ENCODE measurements at places on chromosomes 4 and X.

- DNase-seq = no peak
Measured at GRCh38 chr4:139329665-139330200, 27.5 kb upstream of the NDUFC1 start.

- DNase-seq = no peak
Measured at GRCh38 chrX:68832101-68832416, 3.2 kb downstream of the EFNB1 start.

- no peak for DNase-seq
Measured at GRCh38 chr4:88963817-88964216, 93.2 kb downstream of the FAM13A start.

DNA sequence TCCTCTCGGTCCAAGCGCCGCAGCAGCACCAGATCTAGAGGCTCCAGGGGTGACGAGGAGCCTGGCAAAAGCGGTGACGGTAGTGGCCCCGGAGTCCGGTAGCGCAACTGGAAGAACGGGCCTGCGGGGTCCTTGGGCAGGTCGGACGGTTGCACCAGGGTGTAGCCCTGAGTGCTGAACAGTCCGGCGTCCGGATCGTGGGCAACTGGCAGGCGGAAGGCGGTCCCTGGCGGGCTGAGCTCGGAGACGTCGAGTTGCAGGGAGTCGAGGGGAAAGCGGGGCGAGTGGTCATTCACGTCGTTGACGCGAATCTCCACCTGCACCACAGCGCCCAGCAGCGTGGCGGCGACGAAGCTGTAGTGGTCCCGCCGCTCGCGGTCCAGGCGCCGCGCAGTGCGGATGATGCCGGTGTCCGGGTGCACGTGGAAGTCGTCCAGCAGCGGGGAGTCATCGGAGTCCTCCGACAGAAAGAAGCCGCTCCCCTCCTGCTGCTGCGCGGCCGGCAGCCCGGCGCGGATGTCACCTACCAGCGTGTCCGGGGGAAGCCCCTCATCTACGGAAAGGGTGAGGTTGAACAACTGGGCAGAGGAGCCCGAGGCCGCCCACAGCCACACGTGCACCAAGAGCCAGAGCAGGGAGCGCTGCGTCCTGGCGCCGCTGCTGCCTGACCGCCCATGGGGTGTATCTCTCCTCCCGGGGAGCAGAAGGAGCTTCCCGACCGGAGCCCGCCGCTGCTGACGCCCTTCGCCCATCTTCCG, 837 bp downstream of the DCHS2 start:
- DNase-seq = no peak

DNA sequence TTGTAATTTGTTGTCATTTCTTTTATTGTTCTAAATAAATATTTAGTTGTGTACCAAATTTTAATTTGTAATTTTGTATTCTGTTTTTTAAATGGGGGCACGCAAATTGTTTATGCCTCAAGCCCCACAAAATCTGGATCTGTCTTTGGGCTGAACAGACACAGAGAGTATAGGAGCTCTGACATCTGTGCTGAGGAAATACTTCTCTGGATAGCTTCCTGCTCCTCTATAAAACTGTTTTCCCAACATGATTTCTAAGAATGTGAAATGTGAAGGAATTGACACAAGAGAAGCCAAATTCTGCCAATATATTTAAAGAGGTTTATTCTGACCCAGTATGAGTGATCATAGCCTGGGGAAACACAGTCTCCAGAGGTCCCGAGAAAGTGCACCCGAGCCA, 93.0 kb downstream of the IL13RA2 start:
- DNase-seq = no peak
